ENCODE measurements at places on chromosomes 1 and 21. TPM values are rescaled to one million over a fixed set of nuclear protein-coding genes. Genes with fewer than 3 reads are reported as not detected.
A peak's percentile ranks its signal among the peaks of the same experiment; 100 is the strongest.

Gene TPM3
- total RNA-seq: 746 TPM

Gene SLC44A3
- total RNA-seq: not detected

Gene VSIG8
- not detected for total RNA-seq

Gene SELENBP1
- total RNA-seq: not detected

Gene CRYAA
- not detected for total RNA-seq

Gene TLCD4
- total RNA-seq: 0.11 TPM

Gene MANEAL
- 5.9 TPM for total RNA-seq

Gene FMO3
- not detected for total RNA-seq

GRCh38 chr1:151993734-151994496 is at the start of gene S100A10:
TSS of gene S100A10 (minus strand) at chr1:151993859. CDS start at chr1:151986230, 7,629 bp downstream.
- DNase-seq: no peak

DNA sequence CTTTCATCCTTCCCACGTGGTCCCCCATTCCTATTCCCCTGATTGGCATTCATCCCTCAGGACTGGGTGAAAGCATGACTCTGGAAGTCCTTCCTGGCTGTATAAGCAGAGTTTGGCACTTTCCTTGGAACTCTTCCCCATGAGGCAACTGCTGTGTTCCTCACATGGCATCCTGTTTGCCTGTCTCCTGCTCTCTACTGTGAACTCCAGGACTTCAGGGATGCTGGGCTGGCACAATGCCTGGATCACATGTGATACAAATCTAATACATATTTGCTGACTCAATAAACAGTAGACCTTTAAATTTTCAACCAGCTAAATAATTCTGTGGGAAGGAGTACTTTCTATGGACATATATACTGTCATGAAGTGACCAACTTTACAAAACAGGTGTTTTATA is 46.8 kb upstream of the EDEM3 start:
- no peak for DNase-seq

DNA sequence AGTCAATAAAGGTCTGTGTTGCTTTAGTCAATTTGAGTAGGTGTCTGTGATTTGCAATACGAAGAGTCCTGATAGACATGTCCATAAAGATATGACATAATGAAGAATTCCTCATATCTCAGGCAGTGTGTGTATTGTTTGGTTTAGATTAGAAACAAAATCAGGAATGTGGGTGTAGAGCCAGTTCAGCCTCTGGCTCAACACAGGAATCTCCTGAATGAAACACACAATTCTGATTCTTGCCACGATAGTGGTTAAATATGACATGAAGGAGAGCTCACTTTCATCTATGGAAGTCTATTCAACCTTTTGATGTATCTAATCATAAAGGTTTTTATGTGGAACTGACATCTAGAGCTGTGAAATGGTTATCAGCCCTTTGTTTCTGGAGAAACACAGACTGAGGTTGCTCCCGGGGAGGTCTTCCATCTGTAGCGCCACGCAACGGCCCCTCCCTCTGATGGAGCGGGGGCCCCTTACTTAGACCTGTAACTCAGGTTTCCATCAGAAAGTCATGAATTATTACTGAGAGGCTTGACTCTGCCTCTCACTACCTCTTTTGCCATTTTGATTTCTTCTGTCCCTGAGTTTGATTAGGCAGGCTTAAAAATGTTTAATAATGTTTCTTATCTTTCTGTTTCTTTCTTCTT is 19.5 kb downstream of the TSPAN2 start:
- no peak for DNase-seq

DNA sequence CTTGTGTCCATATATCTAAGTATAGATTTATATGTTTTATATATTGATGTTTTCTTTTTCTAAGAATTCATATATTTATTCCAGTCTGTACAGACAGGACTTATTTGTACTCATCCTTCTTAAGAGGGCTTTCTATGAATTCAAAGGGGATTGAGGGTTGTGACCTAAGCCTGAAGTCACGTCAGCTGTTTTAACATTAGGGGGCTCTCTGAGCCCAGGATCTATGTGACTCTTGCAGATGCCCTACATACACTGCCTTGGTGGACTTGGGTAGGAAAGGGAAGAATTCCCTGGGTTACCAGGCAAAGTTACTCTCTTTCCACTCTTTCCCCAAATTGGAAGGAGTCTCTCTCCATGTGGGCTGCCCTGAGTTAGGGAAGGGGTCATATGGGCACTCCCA is 283.8 kb upstream of the DAB1 start:
- peak; percentile 75 for DNase-seq

DNA sequence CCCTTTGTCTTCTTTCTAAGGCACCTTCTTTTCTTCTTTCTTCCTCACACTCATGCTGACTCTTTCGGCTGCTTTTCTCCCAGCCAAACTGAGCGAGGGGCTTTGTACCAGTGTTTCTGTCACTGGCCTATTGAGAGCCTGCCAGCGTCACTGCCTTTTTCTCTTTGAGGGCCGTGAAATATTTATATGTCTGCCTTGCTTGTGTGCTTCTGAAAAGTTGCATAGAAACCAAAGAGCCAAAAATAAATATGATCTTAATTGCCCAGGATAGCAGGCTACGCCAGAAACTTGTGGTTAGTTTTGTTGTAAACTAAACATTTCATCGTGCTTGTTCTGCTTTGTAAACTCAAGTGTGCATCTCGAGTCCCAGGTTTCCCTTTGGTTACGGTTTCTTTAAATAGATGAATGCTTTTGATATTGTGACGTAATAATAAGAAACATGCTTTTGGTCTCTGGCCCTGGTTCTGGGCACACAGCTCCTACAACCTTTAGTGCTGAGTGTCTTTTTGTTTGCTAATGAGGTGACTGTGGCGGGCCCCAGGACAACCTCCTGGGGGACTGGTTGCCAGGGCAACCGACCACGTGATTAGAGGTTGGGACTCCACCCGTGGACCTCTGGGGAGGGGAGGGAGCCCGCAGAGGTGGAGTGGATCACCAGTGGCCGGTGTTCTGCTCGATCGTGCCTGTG is 10.8 kb downstream of the SLC37A1 start:
- DNase-seq: no peak

- no peak for DNase-seq
Measured at GRCh38 chr1:157488156-157488555, 64.2 kb downstream of the FCRL5 start.

GRCh38 chr1:63063367-63063766 is 259.0 kb upstream of the FOXD3 start:
- peak; percentile 6 for DNase-seq

DNA sequence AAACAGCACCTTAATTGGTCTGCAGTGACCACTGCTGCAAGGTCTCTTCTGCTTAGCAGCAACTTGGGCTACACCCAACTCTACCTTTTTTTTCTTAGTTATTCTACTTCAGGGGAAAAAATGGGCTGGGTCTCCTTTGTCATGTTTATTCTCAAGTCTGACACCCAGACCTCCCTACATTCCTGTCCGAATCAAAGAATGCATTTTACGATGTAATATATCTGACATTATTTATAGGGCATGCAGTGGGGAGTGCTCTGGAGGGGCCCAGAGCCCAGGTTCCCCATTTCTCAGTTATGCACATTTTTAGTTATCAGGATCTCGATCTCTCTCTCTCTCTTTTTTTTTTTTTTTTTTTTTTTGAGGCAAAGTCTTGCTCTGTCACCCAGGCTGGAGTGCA is 50.5 kb downstream of the OPTC start:
- no peak for DNase-seq

DNA sequence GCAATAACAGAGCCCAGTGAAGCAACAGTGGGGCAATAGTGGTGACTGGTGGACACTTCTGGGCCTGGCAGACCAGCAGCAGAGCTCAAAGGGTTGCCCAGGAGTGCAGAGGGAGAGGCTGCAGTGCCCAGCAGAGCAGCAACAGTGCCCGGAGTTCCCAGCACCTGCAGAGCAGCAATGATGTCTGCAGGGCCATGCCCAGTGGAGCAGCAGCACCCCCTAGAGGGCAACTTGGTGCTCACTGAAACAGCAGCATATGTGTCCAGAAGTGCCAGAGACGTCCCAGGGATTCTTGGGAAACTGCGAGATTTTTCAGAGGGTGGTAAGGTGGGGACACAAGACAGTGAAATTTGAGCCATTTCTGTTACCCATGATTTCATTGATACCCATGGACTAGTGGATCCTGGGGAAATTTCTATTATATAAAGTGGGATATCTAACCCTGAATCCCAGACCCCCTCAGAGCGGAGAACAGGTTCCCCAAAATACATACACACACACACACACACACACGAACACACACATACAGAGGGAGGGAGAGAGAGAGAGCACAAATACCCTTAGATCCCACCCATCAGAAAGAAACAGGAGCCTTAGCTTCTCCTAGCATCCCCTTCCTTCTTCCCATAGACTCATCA is 156.9 kb upstream of the GJB5 start:
- peak; percentile 73 for DNase-seq

GRCh38 chr1:221350091-221350490 is 391.8 kb downstream of the DUSP10 start:
- DNase-seq: no peak

DNA sequence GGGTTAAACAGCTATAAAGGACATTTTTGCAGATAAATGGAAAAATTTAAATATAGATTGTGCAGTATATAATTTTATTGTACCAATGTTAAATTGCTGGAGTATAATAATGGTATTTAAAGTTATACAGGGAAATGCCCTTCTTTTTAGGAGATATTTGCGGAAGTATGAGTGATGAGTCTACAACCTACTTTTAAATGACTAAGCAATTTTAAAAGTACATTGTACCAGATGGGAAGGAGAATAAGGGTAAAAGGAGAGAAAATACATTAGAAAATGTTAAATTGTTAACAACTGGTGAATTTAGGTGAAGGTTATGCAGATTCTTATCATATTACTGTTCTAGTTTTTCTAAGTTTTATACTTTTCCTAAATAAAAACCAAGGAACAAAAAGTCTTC is 91.8 kb downstream of the ZZZ3 start:
- no peak for DNase-seq

GRCh38 chr1:60959701-60960100 is 122.7 kb upstream of the NFIA start:
- no peak for DNase-seq

DNA sequence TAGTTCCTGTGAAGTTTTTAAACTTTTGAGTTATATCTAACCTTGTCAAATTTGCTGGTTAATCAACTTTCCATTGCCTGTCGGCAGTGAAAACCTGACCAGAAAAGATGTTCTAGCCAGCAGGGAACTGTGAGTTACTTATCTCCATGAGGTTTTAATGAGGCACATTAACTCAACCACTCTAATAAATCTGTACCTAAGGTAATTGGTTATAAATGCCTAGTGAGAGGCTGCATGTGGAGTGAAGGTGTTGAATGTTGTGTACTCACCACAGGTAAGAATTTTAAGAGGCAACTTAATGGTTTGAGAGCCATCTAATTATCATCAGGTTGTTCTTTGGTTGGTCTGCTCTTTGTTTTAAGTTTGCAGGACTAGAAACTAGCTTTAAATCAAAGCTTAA is 138.4 kb upstream of the LHX8 start:
- no peak for DNase-seq

DNA sequence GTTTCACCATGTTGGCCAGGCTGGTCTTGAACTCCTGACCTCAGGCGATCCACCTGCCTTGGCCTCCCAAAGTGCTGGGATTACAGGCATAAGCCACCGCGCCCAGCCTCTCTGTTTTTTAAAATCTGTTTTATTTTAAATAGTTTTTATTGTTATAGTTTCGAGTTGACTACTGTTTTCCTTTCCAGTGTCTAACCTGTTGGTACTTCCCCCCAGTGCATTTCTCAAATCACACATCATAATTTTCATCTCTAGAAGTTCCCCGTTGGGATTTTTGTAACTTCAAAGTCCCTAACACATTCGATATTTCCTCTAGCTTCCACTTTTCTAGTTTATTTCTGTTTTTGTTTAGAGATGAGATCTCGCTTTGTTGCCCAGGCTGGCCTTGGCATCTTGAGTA is 7.5 kb downstream of the HES4 start:
- no peak for DNase-seq

GRCh38 chr21:45747802-45748445 is 104.4 kb downstream of the PCBP3 start:
- peak; percentile 85 for DNase-seq

DNA sequence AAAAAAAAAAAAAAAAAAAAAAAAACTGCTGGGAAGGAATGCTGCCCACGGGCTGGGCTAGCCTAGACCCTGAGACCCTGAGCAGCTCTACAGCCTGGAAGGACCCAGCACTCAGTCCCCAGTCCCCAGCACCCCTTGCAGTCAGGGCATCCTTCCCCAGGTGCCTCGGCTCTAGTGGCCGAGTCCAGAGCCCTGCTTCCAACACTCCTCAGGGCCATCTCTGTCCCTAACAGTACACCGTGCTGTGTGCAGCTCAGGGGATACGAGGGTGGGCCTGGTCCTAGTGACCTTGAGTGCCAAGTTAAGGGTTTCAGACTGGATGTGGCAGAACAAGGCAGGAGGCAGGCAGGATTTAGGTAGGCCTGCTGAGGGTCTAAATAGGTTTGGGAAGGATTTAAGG is 50.2 kb upstream of the LRP8 start:
- no peak for DNase-seq

DNA sequence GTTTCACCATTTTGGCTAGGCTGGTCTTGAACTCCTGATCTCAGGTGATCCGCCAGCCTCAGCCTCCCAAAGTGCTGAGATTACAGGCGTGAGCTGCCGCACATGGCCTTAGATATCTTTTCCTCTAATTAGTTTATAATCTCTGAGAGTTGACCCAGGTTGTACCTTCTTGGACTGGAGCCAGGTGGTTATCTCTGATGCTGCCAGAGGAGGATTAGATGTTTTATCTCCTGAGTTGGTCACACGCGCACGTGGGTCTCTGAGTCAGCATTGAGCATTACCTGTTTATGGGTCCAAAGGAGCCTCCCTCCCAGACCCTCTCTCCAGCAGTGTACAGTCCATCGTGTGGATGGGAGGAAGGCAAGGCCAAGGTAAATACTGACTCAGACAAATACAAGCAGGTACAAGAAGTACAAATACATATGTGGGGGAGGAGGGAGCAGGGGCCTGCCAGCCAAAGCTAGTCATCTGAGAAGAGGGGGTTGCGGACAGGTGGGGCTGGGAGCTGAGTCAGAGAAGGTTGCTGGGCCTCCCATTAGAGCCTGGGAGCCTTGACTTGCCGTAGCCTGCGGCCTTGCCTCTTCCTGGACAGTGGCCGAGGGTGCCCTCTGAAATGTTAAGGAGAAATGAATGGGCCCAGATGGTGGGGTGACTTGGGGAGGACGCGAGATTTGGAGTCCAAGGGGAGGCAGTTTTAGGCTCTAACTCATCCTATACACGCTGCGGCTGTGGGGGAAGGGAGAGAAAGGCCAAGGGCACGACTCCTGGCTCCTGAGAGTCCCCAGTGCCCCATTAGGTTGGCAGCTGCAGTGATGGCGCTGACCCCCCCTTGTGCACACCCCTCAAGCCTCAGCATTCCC is 13.1 kb downstream of the IL6R start:
- DNase-seq: no peak

DNA sequence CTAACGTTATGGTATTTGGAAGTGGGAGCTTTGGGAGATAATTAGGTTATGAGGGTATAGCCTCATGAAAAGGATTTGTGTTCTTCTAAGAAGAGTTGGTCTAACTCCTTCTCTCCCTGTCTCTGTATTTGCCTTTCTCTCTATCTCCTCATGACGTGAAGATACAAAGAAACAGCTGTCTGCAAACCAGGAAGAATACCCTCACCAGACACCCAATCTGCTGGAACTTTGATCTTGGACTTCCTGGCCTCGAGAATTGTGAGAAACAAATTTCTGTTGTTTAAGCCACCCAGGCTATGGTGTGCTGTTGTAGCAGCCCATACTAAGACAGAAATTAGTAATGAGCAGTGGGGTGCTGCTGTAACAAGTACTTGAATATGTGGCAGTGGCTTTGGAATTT is 16.1 kb downstream of the C1orf141 start:
- no peak for DNase-seq
